ENCODE measurements at places on chromosomes 13 and 19.

- DNase-seq = no peak
Observed at GRCh38 chr19:19533841-19534240, 4.2 kb upstream of the CILP2 start.

DNA sequence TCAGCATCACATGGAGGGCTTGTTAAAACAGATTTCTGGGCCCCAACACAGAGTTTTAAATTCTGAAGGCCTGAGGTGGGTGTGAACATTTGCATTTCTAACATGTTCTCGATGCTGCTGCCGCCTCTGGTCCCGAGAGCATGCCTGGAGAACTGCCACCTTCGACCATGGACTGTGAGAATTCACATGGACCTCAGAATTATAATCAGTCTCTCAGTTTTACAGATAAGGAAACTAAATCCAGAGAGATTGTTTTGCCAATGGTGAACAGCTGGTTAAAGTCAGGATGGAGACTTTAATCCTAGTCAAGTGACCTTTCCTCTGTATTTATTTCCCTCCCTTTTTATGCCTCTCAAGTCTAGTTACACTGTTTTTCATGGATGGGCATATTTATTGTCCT is 14.7 kb downstream of the ALOX5AP start:
- DNase-seq = no peak

DNA sequence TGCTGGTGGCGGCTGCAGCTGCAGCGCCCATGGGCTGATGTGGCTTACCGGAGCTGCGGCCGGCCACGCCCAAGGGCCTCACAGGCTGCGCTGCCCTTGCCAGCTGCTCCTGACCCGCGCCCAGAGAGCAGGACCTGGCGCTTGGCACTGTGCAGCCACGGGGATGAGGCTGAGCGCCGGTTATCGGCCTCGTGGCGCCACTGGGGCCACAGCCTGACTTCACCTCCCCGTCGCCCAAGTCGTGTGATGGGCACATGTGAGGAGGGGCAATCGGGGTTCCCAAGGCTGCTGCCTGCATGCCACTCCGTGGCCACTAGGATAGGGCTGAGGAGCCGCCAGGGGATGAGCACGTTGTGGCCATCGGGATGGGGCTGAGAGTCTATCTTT is 77.2 kb upstream of the PABPC3 start:
- DNase-seq = no peak

- no peak for DNase-seq
Observed at GRCh38 chr19:51246164-51246552, 4.7 kb upstream of the SIGLECL1 start.

DNA sequence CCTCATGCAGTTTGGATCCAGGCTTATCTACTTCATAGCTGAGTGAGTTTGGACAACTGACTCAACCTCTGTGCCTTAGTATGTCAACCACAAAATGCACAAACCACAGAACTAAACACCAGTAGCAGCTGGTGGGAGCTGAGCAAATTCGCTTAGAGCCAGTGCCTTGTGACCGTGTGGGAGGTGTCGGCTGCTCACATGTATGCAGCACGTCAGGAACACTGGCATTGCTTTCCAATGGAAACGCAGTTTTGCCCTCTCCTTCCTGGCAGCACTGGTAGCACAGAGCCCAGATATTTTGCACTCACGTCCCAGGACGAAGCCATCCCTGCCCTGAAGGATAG is 8.3 kb upstream of the NTN5 start:
- DNase-seq = no peak

GRCh38 chr19:53158119-53158656 is 665 bp downstream of the ZNF347 start:
- no peak for DNase-seq

DNA sequence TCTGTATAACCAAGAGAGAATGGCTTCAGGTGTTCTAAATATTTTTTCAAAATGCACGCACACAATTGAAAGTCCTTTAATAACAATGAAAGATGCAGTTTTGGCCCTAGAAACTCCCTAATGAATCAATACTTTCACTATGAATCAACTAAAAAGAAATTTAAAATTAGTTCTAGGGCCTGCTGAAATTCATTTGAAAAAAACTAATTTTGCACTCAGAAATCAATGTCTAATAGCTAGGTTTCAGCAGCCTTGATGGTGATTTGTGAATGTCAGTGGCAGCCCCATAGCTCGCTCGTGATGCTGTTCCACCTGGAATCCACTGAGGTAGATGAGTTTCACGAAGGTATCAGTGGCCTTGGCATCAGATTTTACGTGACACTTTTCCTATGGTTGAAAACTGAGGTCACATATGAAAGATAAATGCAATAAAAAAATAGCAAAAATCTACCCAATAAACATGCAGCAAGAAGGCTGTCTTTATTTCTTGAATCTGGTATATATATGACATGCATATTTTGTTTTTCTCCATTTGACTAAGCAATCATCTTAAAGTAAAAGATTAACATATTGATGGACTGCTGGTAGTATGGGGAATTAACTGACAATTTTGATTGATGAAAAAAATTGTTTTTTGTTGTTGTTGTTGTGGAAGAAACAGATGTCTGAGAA is 141.0 kb downstream of the AKAP11 start:
- no peak for DNase-seq

GRCh38 chr13:89324582-89324981 is 1653.4 kb downstream of the SLITRK5 start:
- no peak for DNase-seq
